ENCODE measurements at places on chromosomes 13 and 19.

- DNase-seq = no peak
Observed at GRCh38 chr19:50332244-50333038, 3.3 kb upstream of the KCNC3 start.

DNA sequence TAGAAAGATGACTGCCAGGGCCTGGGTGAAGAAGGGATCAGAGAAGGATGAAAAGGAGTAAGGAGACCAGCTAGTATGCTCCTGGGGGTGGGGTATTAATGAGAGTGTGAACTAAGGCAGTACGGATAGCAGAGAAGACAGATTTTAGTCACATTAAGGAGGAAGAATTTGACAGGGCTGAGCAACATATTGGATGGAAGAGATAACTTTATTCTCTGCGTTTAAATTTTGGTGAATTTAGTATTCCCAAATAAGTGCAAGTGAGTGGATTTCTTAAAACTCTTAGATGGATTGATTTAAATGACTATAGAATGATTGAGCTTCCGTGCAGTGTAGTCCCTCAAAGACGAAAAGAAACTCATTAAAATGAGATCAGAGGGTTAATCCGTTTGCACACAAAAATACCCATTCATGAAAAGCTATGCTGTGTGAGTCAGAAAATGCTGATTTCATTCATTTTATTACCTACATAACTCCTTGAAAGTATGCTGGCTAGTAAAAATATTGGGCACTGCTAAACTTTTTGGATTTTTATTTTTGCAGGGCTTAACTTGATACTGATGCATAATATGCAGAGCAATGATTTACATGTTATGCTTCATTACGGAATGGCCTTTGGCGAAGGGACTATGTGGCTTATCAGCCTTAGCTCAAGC, 54.1 kb downstream of the WDFY2 start:
- DNase-seq = no peak

GRCh38 chr13:52651897-52652195, 790 bp upstream of the SUGT1 start:
- peak; percentile 36 for DNase-seq

DNA sequence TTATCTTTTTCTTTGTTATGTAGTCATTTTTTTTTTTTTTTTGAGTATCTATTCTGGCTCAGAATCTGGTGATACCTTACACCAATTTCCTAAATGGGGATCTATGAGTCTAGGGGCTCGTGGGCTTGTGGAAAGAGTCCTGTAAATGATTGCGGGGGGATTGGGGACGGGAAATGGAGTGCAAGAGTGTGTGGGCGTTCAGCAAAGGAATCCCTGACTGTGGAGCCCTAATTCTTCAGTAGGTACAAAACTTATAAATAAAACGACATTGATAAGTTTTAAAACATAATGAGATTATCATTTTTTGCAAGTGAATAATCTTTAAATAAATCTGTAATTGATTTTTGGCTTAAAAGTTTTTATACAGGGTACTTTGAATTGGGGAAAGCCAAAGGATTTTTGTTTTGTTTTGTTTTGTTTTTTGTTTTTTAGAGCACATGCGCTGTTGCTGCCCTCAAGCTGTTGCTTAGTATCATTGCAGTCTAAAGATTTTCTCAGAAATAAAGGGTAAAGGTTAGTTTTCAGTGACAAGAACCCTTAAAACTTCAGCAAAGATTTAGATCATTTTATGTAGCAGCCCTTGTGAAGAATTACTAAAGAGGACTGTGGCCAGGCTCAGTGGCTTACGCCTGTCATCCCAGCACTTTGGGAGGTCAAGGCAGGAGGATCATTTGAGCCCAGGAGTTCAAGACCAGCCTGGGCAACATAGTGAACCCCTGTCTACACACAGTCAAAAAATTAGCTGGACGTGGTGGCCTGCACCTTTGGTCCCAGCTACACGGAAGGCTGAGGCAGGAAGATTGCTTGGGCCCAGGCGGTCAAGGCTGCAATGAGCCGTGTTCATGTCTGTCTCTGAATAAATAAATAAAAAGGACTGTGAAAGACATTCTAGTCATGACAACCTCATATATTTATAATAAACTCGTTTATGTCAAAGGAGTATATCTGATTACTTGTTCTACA, 1.7 kb downstream of the ERCC5 start:
- DNase-seq = no peak

DNA sequence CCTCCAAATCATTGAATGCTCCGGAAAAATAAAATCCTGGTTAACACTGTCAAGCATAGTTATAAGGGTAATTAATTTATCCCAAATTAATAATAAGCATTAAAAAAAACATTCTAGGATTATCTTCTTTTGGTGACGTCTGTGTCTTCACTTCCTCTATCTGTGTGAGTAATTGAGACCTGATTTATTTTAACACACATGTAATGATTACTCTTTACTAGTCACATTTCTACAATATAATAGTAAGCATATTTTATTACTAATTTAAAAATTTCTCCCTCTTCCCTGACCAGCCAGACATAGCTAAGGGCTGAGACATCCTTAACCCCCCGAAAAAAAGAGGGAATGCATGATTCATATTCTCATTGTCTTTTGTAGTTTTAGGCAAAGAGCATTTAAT, 2.3 kb downstream of the FNDC3A start:
- no peak for DNase-seq

- no peak for DNase-seq
Observed at GRCh38 chr19:36041831-36042230, 9.2 kb upstream of the CLIP3 start.

- DNase-seq = no peak
Observed at GRCh38 chr19:33343301-33343700, 30.2 kb upstream of the CEBPG start.

GRCh38 chr13:76717092-76717491, 169.1 kb downstream of the KCTD12 start:
- no peak for DNase-seq

GRCh38 chr19:39474139-39474620, 6.5 kb upstream of the TIMM50 start:
- no peak for DNase-seq

- no peak for DNase-seq
Observed at GRCh38 chr13:47005756-47006414, 109.0 kb upstream of the HTR2A start.

- DNase-seq = no peak
Observed at GRCh38 chr19:46716672-46717033, 261 bp downstream of the PRKD2 start.

GRCh38 chr19:8081569-8082550, 29.3 kb downstream of the CCL25 start:
- DNase-seq = no peak

DNA sequence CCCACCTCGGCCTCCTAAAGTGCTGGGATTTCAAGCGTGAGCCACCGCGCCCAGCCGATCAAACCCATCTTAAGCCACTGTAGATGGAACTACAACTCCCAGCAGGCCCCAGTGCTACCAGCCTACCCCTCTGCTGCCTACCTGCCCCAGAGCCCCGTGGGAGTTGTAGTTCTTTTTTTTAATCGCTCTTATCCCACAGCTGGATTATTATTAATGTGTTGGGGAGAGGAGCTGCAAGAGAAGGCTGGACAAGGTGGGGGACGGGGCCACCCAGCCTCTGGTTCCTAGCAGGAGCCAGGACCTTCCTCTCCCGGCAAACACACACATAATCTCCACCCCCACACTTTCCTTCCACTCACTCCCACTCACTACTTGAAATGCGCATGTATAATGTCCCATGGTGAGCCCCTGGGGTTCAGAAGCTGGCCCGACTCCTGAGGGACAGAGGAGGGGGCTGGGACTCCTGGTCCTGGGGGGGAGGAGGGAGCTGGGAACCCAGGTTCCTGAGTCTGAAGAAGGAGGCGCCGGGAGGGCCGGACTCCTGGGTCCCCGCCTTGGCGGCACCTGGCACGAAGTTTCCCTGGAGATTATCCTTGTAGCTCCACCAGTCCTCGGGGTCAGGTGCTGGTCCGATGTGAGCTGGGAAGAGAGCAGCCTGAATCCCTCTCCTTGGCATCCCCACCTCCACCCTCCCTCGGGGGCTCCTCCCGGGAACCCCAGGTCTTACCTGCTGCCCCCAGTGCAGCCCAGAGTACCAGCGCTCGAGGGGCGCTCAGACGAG, 958 bp downstream of the CA11 start:
- DNase-seq = peak; percentile 31

- DNase-seq = no peak
Observed at GRCh38 chr13:93289842-93290241, 63.2 kb downstream of the GPC6 start.

DNA sequence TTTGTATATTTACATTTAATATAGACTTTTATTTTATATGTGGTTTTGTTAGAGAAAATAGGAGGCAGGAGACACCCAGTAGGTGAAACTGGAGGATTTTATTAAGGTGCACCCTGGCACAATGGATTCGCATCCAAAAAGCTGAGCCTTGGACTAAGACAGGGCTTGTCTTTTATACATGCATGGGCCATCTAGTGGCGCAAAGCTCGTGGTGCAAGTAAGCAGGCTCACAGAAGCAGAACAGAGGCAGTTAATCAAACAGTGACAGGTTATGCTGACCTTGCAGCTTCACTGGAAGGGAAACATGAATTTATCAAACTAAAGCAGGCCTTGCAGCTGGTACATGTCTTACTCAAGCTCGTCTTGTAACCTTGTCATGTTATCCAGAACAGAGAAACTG, 58.8 kb upstream of the ZNF681 start:
- no peak for DNase-seq

GRCh38 chr13:36343766-36344165, 2.4 kb downstream of the SPART start:
- no peak for DNase-seq

- no peak for DNase-seq
Observed at GRCh38 chr19:55675661-55676354, 782 bp downstream of the EPN1 start.

- DNase-seq = no peak
Observed at GRCh38 chr13:69948016-69948415, 159.6 kb upstream of the ATXN8OS start.

DNA sequence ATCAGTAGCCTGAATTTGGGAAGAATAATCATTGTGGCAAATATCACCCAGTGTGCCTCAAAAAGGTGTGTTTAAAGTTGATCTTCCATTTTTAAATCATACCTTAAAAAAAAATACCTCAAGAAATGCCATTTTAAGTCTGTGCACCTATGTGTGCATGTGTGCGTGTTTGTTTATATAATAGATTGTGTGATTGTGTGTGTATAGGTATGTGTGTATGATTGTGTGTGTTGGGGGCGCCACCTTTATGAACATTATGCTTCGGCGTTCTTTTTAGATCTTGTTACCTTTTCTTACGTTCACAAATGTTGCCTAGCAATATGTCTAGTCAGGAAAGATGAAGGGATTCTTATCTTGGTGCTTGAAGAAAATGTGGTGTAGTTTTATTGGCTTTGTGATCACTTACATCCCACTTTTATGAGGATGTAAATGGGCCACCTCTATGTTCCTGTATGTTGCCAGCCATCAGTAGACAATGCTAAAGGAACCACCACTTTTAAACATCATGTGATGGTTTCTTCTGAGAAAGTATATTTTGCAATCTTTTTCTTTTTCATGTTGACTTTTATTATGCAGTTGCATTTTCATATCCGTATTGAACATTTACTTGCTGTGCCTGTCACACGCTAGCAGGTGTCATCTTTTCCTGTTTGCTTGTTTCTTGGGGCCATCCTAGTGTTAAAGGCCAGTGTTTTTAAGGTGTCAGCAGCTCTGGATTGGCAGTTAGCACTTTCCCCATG, 2.2 kb upstream of the IRS2 start:
- DNase-seq = no peak

- no peak for DNase-seq
Observed at GRCh38 chr19:50046649-50047503, 21.1 kb downstream of the ZNF473 start.

DNA sequence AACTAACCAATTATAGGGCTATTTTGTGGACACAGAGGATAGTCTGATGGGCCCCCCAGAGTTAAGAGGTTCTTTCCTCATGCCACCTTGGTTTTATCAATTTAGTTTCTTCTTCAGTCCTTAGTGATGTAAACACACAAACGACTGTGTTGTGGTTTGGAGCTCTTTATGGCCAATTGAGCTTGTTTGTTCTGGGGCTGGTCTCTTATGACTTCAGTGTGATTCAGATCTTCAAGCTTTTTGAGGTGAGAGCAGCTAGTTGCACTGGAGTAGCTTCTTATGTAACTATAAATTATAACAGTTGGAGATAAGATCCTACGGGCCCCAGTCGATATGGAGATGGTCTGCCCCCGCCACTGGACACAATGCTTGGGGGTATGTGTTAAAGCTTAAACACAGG, 22.0 kb upstream of the GJB6 start:
- DNase-seq = no peak

DNA sequence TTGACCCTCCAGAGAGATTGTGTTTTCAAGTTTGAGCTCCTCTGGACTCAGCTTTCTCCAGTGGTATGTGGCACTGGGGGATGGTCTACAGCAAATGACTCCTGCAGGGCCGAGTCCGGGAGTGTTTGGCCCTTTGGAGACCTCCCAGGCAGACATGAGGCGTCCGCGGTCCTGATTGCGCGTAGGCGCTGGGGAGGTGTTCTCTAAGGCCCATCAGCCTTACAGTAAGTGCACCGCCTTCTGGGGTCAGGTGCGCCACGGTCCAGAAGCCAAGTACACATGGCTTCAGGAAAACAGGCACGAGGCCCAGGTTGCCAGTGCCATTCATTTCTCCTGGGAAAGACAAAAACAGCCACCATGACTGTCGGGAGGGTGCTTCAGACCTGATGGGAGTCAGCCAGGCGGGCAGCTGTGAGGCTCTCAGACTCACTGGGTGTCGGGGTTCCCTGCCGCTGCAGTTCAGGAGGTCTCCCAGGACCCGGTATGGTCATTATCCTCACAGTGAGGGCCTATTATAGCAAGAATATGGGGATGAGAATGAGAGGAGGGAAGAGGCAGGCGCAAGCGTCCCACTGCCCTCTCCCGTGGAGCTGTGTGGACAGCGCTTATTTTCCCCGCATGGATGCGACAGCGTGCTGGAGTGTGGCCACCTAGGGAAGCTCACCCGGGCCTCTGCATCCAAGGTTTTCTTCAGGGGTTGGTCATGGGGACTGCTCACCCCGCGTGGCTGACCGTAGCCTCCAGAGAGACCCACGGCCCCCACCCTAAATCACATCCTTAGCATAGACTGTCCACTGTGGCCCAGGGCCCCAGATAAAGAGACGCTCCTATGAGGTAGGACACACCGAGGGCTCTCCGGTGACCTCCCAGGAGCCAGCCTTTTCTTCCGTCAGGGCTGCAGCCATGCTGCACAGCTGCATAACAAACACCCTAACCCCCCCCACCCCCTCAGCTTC, 21.8 kb downstream of the CCDC8 start:
- DNase-seq = no peak

DNA sequence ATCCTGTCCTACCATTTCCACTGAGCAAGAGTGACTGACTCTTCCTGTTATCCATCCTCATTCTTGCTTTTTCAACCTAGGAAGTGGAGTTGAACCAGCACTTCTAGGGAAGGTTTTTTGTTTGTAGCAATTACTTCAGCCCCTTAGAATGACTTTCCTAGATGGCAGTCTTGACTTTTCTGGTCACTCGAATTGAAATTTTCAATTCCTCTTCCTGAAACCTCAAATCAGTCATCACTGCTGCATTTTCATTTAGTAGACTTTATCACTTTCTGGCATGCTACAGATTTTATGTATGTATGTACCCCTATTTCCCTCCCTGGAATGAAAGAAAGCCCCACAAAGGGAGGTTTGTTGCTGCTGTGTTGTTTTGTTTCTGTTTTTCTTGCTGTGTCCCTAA, 915.9 kb downstream of the PCDH17 start:
- DNase-seq = no peak

- no peak for DNase-seq
Observed at GRCh38 chr19:43465468-43466120, at the start of gene LYPD3. LYPD3 (minus strand) TSS chr19:43465608; CDS start chr19:43465571, 37 bp downstream.
